ENCODE measurements at places on chromosomes 2 and 18. TPM values are rescaled to one million over a fixed set of nuclear protein-coding genes. Genes with fewer than 3 reads are reported as not detected.

Gene SF3B6
- total RNA-seq = 146 TPM

Gene ALPI
- total RNA-seq = not detected

Gene DOK6
- not detected for total RNA-seq

GRCh38 chr2:174888646-174889271 is 116.4 kb downstream of the CHN1 start:
- no peaks in the 10 kb centered on the region for H3K4me1 ChIP-seq
- no peak overlapping the region for H3K4me3 ChIP-seq
- DNase-seq = no peak
- no peaks in the 10 kb centered on the region for H3K27me3 ChIP-seq

DNA sequence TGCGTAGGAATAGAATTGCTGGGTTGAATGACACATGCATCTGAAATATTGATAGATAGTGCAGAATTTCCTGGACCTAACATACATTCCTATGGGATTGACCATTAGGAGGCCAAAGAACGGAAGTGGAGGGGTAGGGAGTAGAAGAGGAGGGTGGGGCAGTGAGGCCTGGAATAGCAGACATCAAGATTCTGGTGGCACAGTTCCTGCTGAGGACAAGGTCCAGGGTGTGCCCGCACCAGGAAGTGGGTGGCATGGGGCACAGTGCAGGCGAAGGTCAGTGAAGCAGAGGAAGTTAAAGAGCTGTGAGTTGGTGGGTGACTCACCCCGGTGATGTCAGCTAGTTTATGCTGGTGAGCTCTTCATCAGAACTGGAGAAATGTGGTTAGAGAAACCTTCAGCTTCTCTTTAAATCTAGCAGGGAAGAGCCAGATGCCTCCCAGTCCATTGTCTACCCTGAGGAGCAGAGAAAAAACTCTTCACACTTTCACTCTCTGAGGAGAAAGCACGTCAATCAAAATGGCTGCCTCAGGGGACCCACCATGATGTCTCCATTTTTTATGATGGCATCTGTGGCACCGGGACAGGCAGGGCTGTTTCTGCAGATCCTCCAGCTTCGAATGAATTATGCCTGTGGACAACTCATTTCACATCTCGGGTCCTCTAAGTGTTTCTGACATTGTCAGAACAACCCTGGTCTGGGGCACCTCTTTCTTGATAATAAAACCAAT is 55.9 kb upstream of the CTLA4 start:
- no peaks in the 10 kb centered on the region for H3K36me3 ChIP-seq
- DNase-seq = no peak
- no peak overlapping the region for H3K4me3 ChIP-seq
- no peaks in the 10 kb centered on the region for H3K4me1 ChIP-seq

- H3K36me3 ChIP-seq = peaks cover 63% of the 10 kb centered on the region
- H3K4me3 ChIP-seq = no peak overlapping the region
- H3K27me3 ChIP-seq = no peaks in the 10 kb centered on the region
- no peak for DNase-seq
- no peak overlapping the region for H3K27ac ChIP-seq
- H3K4me1 ChIP-seq = peaks cover 12% of the 10 kb centered on the region
Measured at GRCh38 chr2:111143843-111144198, 23.1 kb downstream of the BCL2L11 start.
